ENCODE measurements at places on chromosomes 3 and 15. TPM values are rescaled to one million over a fixed set of nuclear protein-coding genes. Genes with fewer than 3 reads are reported as not detected.

GRCh38 chr3:118577055-118577777 is 457.4 kb downstream of the IGSF11 start:
- H3K4me1 ChIP-seq, result no peaks in the 10 kb centered on the region
- no peaks in the 10 kb centered on the region for H3K27me3 ChIP-seq
- H3K36me3 ChIP-seq, result no peaks in the 10 kb centered on the region
- DNase-seq, result no peak
- no peak overlapping the region for H3K27ac ChIP-seq

- H3K27ac ChIP-seq, result no peak overlapping the region
- no peaks in the 10 kb centered on the region for H3K27me3 ChIP-seq
- H3K4me1 ChIP-seq, result no peaks in the 10 kb centered on the region
- H3K36me3 ChIP-seq, result no peaks in the 10 kb centered on the region
- H3K4me3 ChIP-seq, result no peak overlapping the region
- no peak for DNase-seq
Measured at GRCh38 chr15:39195961-39196486, 384.9 kb upstream of the THBS1 start.

DNA sequence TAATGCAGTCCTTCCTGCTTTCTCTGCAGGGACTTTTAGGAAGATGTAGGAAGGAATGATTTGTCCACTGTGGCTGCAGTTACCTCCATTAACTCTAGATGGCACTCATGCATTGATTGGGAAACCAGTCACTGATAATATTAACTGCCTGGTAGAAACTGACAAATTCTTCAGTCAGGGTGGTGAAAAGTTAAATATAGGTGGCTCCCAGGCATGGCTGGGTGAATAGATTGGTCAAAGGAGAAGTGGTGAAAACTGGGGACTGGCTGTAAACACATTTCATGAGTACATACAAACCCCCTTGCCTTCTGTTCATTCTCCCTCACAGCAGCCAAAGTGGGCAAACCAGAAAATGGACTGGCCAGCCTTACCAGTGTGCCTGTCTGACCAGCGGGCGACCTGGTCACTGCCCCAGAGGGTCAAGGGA is 333.4 kb downstream of the THSD4 start:
- DNase-seq, result no peak
- no peaks in the 10 kb centered on the region for H3K27me3 ChIP-seq
- H3K36me3 ChIP-seq, result no peaks in the 10 kb centered on the region
- H3K4me3 ChIP-seq, result no peak overlapping the region

DNA sequence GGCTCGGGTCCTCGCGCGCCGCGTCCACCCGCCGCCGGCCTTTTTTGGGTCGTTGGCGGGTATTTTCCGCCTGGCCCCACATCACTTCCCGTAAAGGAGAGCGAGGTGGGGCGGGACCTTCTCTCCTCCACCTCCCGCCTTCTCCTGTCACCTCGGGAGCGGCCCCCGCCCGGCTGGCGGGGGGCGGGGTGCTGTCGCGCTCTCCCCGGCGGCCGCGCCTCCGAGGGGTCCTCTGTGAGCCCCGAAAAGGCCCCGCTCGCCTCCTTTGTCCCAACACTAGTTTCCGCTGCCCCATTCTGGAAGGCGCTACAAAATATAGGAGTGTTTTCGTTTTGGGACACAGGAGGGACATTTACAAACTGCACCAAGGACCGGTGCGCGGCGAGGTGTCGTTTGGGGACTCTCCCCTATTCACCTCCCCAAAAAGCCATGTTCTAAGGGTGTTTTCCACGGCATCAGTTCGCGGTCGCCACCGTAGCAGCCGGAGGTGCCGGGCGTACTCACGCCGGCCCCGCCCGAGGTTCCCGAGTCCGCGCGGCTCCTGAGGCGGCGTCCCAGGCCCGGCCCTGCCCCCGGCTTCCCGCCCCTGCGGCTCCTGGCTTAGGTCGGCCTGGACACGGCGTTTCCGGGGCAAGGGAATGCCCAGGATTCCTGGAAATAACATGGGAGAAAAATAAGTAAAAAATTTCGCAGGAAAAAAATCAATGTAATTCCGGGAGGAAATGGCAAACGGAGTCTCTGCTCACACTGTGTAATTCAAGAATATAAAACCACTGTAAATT is at the start of gene RAB27A:
Gene RAB27A (minus strand): TSS at position 68 of the 782 bp plus-strand sequence. CDS start 54,879 bp downstream, outside the sequence.
- no peaks in the 10 kb centered on the region for H3K27me3 ChIP-seq
- peaks cover 24% of the 10 kb centered on the region for H3K4me1 ChIP-seq
- peak within 1 kb of the TSS; percentile 91 for H3K27ac ChIP-seq

The UCN2 gene
- not detected for total RNA-seq

DNA sequence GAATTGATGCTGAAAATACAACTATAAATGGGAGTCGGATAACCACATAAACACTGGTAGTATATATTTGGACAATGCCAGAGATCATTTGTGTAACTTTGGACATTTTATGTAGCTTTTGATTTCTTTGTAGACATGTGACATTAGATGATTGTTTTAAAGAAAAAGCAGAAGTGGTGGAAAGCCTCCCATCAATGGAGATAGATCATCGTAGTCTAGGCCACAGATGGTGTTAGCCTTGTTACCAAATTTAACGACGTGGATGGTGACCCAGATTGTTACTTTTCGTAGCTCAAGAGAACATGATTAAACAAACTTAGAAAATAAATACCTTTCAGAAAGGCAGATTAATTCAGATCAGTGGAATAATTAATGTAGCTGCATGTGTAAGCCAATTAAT is 8.8 kb downstream of the CACNA1D start:
- H3K27ac ChIP-seq, result no peak overlapping the region
- H3K4me1 ChIP-seq, result no peaks in the 10 kb centered on the region
- DNase-seq, result no peak
- H3K27me3 ChIP-seq, result no peaks in the 10 kb centered on the region
- H3K4me3 ChIP-seq, result no peak overlapping the region

GRCh38 chr3:50334339-50335075 is 6.1 kb downstream of the RASSF1 start:
- H3K27ac ChIP-seq, result peak overlapping the region; percentile 69
- H3K4me3 ChIP-seq, result no peak overlapping the region
- H3K27me3 ChIP-seq, result no peaks in the 10 kb centered on the region

The TMEM212 gene
- total RNA-seq, result not detected

GRCh38 chr3:127427156-127427555 is 139.3 kb upstream of the PRR20G start:
- H3K4me1 ChIP-seq, result no peaks in the 10 kb centered on the region
- no peak for DNase-seq
- H3K4me3 ChIP-seq, result no peak overlapping the region

DNA sequence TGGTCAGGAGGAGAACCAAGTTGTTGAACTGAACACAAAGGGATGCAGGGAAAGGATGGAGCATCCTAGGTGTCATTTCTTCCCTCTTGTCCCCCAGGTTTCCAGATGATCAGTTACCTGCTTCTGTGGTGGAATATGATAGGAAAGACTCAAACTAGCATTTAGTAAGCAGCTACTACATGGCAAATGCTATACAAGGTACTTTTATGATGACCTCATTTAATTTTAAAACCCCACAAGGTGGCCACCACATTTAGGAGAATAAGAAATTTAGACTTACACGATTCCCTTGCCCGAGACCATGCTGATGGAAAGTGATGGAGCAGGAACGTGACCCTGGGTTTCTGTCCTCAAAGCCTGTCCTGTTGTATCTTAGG is 40.9 kb downstream of the CCR4 start:
- DNase-seq, result no peak
- H3K27ac ChIP-seq, result no peak overlapping the region
- peaks cover 3% of the 10 kb centered on the region for H3K4me1 ChIP-seq
- no peak overlapping the region for H3K4me3 ChIP-seq
- peaks cover 7% of the 10 kb centered on the region for H3K36me3 ChIP-seq
- H3K27me3 ChIP-seq, result no peaks in the 10 kb centered on the region

DNA sequence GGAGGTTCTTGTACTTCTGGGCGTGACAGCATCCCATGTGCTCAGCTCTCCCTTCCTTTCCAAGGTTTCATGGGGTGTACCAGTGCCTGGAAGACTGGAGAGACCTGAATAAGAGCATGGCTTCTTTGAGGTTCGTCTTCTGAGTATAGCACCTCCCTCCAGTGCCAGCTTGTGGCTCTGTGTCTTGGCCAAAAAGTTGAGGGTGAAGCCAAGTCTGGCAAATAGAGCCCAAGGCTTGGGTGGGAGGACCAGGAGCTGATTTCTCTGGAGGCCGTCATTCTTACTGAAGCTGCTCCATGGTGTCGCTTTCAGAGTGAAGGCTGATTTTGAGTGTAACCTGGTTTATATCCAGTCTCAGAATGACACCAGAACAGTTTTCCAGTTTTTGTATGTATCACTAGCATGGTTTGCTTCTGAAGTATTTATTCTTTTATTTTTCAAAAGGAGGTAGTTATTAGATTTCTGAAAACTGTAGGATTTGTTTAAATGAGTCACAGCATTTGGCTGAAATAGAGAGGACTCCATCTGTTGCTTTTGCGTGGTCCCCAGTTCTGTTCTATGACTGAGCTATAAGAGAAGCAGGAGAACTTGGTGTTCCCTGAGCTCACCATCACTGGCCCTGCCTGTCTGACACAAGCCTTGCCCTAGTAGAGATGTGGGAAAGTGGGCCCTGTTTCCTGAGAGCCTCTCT is 47.2 kb downstream of the BSN start:
- no peaks in the 10 kb centered on the region for H3K27me3 ChIP-seq
- H3K4me3 ChIP-seq, result no peak overlapping the region
- no peak for DNase-seq
- H3K4me1 ChIP-seq, result peaks cover 9% of the 10 kb centered on the region

DNA sequence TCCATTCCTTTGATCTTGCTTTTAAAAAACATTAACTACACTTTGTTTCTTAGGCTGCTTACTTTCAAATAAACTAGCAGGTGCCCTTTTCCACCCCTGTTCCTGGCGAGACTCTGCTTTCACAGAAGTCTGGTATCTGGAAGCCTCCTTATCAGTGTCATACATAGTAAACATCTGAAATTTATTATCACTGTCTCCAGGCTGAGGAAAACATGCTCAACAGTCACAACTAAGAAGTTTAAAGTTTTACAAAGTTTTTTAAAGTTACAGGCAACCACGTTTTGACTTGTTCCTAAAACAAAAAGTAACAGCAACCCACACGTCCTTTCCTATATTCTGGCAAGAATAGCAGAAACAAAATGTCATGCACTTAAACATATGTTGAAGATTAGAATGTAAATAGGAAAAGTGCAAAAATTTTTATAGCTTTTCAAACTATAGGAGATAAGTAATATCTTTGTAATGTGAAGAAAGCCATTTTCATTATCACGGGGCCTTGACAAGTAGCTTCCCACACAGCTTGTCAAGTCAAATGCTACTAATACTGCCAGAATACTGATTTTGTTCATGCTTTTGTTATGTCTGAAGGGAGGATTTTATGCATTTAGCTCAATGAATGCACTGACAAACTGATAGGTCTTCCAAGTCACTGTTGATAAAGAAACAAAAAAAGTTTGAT is 275.2 kb upstream of the KCNMB2 start:
- no peaks in the 10 kb centered on the region for H3K27me3 ChIP-seq
- no peaks in the 10 kb centered on the region for H3K4me1 ChIP-seq
- no peak overlapping the region for H3K27ac ChIP-seq
- H3K36me3 ChIP-seq, result no peaks in the 10 kb centered on the region
- H3K4me3 ChIP-seq, result no peak overlapping the region

GRCh38 chr15:72890043-72890442 is 106.5 kb upstream of the ADPGK start:
- no peak overlapping the region for H3K4me3 ChIP-seq
- no peaks in the 10 kb centered on the region for H3K27me3 ChIP-seq
- no peaks in the 10 kb centered on the region for H3K36me3 ChIP-seq
- H3K4me1 ChIP-seq, result no peaks in the 10 kb centered on the region
- DNase-seq, result no peak

The PLCB2 gene
- total RNA-seq, result 440 TPM

GRCh38 chr15:51328926-51329325 is 9.5 kb downstream of the CYP19A1 start:
- H3K36me3 ChIP-seq, result no peaks in the 10 kb centered on the region
- no peak overlapping the region for H3K4me3 ChIP-seq
- peaks cover 3% of the 10 kb centered on the region for H3K4me1 ChIP-seq

The VEPH1 gene
- 1.3 TPM for total RNA-seq

GRCh38 chr3:123385981-123386380 is 62.9 kb downstream of the ADCY5 start:
- no peak overlapping the region for H3K4me3 ChIP-seq
- no peak overlapping the region for H3K27ac ChIP-seq
- no peak for DNase-seq

GRCh38 chr3:140292170-140292569 is 357.2 kb downstream of the CLSTN2 start:
- H3K4me1 ChIP-seq, result no peaks in the 10 kb centered on the region
- no peak overlapping the region for H3K27ac ChIP-seq
- H3K4me3 ChIP-seq, result no peak overlapping the region

DNA sequence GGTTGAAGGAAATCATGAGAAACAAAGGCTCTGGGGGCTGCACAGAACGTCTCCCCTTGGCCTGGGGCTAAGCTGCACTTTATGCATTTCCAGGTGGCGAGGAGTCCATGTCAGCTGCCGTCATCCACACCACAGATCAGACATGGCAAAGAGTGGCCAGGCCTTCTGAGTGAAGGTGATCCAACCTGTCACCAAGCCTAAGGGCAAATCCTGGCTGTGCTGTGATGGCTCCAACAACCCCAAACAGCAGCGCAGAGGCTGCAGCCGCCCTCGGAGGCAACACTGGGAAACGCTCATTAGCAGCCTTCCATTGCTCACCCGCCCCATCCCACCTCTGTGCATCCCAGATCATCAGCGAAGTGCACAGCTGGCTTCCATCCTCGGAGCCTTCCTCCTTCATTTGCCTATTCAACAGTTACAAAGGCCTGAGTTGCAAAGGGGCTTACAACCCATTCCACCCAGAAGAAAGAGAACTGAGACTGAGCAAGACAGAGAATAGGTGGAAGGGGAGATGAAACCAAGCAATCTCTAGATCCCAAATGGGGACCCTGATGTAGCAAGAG is 55.7 kb downstream of the SRGAP3 start:
- DNase-seq, result no peak
- H3K4me3 ChIP-seq, result no peak overlapping the region
- H3K4me1 ChIP-seq, result no peaks in the 10 kb centered on the region

GRCh38 chr15:27214032-27214431 is 243.1 kb downstream of the GABRG3 start:
- no peak overlapping the region for H3K27ac ChIP-seq
- DNase-seq, result no peak
- H3K36me3 ChIP-seq, result no peaks in the 10 kb centered on the region
- no peaks in the 10 kb centered on the region for H3K4me1 ChIP-seq
- H3K4me3 ChIP-seq, result no peak overlapping the region
- no peaks in the 10 kb centered on the region for H3K27me3 ChIP-seq

All from natural killer cell (primary cell).